Activated CD4-positive, alpha-beta T cell treated with anti-CD3 and anti-CD28 coated beads, Interleukin-2, amount 50 U/mL, for 48 hours (primary cell): ENCODE measurements at places on chromosomes 2 and 18.

DNA sequence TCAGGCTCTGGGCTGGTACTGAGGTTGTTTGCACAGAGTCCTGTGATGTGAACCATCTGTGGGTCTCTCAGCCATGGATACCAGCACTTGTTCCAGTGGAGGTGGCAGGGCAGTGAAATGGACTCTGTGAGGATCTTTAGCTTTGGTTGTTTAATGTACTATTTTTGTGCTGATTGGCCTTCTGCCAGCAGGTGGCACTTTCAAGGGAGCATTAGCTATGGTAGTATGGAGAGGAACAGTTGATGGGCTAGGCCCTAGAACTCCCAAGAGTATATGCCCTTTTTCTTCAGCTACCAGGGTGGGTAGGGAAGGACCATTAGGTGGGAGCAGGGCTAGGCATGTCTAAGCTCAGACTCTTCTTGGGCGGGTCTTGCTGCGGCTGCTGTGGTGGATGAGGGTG, 257.0 kb upstream of the GYPC start:
- DNase-seq, result peak; percentile 28

DNA sequence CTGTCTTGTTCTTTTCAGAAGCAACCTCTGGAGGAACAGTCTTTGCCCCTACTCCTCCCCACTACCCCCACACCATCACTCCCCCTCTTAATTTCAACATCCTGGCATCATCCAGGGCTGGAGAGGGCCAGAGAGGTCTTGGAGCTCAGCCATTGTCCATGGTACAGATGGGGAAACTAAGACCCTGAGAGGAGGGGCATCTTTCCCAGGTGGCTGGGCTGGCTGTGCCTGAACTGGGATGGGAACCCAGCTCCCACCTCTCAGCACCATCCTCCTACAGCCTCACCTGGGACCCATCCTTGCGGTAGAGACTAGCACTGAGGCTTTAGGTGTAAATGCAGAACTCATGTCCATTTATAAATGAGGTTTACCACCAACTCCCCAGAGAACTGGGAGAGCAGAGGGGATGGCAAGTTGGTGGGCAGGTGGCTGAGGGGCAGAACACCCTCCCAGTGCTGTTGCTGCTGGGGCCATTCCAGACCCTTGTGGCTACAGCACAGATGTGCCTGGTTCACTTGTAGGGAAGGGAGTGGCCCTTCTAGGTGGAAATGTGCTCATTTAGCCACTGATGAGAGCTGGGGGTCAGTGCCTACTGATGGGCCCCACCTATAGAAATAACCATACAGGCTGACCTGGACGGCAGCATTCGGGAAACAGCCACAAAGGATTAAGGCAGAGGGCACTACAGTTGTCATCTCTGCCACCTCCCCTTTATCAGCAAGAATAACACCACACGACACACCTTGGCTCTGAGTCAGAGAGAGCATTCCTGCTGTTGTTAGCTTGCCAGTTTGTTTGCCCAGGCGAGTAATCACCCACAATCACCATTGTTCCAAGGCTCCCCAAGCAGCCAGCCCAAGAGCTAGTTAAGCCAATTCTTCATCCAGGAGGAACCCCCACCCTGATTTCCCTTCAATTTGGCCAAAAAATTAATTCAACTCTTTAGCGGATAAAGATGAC, 2.1 kb downstream of the MLPH start:
- DNase-seq, result no peak

GRCh38 chr2:158509928-158510797, 53.4 kb downstream of the PKP4 start:
- no peak for DNase-seq

DNA sequence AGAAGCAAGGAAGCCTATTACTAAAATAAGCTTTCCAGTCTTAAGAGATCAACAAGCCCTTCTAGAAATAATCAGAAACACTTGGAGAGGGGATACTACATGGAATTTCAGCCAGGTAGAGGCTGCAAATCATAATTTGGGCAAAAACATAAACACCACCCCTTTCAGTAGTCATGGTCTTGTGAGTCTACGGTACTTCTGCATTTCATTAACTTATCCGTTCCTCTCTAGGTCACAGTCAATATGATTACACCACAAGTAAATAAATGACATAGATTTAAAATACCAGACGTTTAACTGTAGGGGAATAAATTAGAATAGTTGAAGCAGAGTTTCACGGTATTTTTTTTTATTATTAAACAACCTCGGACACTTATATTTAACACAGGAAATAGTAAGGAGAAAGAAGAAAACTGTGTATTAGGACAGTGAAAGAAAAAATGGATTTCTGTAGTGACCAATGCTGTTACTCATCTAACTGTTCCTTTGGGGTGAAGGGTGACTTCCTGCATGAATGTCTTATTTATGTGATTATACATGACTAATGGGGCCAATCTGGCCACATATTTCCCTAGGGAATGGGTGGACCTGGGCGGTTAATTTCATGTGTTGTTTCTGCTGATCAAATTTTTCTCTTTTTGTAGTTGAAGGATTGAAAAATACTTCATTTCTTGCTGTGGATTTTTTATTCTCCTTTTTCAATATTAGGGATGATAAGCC, 456.6 kb upstream of the UBE2E3 start:
- DNase-seq, result no peak

GRCh38 chr2:215573496-215573895, 137.6 kb upstream of the FN1 start:
- no peak for DNase-seq
